D721Med (cell line): ENCODE measurements at places on chromosomes 5 and 9.

DNA sequence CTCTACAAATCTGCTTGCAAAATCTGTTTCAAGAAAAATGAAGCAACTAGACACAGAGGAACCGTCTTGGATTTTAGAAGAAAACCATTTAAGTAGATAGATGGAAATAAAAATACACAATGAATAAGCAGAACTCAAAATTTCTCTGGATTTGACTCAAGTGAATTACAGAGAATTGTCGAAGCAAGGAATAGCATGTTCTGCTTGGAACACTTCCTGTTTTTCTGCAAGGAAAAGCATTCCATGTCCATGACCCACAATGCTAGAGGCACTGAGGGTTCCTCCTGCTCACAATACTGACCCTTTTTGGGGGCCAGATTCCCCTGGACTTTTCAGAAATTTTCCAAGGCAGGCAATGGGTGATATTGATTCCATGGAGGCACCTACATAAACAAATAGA lies 29.8 kb downstream of the PRUNE2 start:
- DNase-seq: no peak

GRCh38 chr5:157213527-157214243 lies 33.0 kb downstream of the ITK start:
- DNase-seq: no peak

- no peak for DNase-seq
Measured at GRCh38 chr5:163459462-163459818, 462 bp downstream of the NUDCD2 start.

DNA sequence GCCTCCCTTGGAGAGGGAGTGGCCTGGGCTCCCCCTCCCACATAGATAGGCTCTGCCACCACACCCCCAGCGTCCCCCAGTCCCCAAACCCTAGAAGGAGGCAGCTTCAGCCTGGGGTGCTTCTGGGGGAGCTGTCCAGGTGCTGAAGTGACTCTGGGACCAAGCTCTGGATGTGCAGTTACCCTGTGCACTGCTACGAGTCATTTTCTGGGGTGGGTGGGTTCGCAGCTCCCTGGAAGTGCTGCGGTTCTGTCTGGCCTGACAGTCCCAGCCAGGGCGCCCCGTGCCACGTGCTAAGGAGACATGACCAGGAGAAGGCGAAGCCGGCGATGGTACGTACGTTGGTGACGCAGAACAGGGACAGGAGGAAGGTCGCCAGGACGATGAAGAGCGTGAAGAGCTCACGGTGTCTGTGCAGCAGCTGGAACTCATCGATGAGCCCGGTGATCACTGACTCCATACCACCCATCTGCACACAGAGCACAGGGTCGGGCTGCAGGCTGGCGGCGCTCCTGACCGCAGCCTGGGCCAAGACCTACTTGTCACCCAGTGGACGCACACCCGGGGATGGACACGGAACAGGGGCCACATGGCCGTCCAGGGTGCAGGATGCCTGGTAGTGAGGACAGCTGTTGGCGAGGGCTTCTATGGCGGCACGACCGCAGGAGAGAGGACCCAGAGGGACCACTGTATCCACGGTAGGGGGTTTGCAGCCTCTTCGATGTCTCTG lies 35.7 kb downstream of the SLC6A3 start:
- DNase-seq: no peak

GRCh38 chr5:84344788-84345187 lies 39.9 kb downstream of the EDIL3 start:
- DNase-seq: no peak

GRCh38 chr9:124788542-124789217 lies 11.7 kb downstream of the OLFML2A start:
- DNase-seq: no peak
